Sigmoid colon (tissue), 7 donors: ENCODE measurements at places on chromosomes 7 and 10. TPM values are rescaled to one million over a fixed set of nuclear protein-coding genes. Genes with fewer than 3 reads are reported as not detected.

DNA sequence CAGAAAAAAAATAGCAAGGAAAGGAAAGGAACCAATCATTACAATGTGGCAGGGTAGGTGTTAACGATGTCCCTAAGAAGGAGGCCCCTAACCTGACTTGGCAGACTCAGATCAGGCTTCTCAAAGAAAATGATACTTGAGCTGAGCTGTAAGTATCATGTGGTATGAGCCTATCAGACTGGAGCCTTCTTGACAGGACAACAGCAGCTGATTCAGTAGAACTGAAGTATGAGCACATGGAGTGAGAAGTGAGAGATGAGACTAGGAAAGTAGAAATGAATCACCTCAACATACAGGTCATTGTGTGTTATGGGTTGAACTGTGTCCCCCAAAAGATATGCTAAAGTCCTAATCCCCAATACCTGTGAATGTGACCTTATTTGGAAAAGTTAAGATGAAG is 66.3 kb downstream of the MTERF1 start:
- no peak for DNase-seq

The UTF1 gene
- not detected for polyA plus RNA-seq

The CALHM1 gene
- polyA plus RNA-seq = 0.07 TPM

DNA sequence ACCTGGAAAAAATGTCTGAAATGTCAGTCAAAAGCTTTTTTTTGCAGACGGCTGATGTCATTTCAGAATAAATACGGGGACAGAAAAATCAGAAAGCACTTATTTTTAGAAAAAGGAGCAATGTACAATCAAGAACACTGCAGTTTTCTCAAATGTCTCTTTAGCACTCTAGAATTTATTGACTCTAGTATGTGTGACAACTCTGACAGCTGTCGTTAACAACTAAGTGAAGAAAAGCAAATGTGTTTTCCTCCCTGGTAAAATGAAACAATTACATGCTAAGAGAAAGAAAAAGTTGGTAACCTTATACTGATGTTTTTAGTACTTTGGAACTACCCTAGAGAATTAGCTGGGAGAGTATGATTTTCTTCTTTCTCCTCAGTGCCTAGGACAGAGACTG is 497.4 kb downstream of the GRM8 start:
- DNase-seq = no peak

The ZNF107 gene
- polyA plus RNA-seq = 0.60 TPM

The FOXP2 gene
- 1.6 TPM for polyA plus RNA-seq

- no peak for DNase-seq
Observed at GRCh38 chr10:112539340-112539739, 92.3 kb downstream of the VTI1A start.

GRCh38 chr7:130841416-130841815 is 107.4 kb upstream of the KLF14 start:
- DNase-seq = no peak

The OR2A5 gene
- polyA plus RNA-seq = not detected
